Suppressor macrophage treated with lipopolysaccharide for 4 hours (primary cell): ENCODE measurements at places on chromosomes 6 and 20.

GRCh38 chr20:4018023-4018748, 2.8 kb upstream of the RNF24 start:
- no peak for DNase-seq

GRCh38 chr6:16591396-16592222, 169.7 kb downstream of the ATXN1 start:
- peak; percentile 87 for DNase-seq

DNA sequence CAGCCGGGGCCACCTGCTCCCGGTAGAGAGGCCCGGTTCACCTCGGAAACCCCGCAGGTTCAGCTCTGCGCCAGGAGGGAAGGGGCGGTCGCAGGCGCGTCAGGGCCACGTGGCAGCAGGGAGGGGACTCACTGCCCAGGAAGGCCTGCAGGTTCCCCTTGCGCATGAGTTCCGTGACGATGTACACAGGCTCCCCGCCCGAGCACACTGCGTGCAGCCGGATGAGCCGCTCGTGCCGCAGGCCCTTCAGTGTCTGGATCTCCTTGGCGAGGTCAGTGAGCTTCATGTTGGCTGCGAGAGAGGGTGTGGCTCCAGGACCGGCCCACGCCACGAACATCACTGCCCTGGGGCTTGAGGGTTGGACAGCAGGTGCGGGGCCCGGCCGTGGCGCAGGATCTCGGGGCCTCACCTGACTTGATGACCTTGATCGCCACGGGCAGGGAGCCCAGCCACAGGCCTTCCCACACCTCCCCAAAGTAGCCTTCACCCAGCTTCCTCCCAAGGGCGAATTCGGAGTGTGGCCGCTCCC, 4.9 kb upstream of the PTK6 start:
- no peak for DNase-seq

- no peak for DNase-seq
These were observed 140.9 kb downstream of the LPA start for GRCh38 chr6:160523223-160523622.

GRCh38 chr6:56329271-56330050, 82.1 kb upstream of the COL21A1 start:
- DNase-seq = no peak

DNA sequence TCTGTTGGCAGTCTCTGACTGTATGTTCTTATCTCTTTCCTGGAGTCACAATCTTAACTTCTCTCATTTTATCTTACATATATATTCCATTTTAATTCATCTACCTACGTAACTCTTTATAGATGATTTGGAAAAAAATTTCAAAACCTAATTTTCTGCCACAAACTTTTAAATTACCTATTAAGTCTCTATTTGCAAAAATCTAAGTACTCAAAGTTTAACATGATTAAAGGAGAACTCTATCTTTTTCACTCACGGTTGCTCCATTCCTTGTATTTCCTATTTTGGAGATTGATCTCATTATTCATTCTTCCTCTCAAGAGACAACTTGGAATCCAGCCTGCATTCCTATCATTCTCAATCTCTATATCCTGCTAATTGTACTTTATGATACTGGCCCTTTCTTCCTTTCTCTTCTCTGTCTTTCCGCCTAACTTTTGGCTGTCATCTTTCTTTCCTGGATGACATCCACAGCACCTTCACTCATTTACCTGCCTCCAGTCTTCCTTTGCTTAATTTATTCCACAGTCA, 1071.1 kb upstream of the CITED2 start:
- DNase-seq = no peak

GRCh38 chr6:54981647-54982046, 135.1 kb downstream of the FAM83B start:
- DNase-seq = no peak

DNA sequence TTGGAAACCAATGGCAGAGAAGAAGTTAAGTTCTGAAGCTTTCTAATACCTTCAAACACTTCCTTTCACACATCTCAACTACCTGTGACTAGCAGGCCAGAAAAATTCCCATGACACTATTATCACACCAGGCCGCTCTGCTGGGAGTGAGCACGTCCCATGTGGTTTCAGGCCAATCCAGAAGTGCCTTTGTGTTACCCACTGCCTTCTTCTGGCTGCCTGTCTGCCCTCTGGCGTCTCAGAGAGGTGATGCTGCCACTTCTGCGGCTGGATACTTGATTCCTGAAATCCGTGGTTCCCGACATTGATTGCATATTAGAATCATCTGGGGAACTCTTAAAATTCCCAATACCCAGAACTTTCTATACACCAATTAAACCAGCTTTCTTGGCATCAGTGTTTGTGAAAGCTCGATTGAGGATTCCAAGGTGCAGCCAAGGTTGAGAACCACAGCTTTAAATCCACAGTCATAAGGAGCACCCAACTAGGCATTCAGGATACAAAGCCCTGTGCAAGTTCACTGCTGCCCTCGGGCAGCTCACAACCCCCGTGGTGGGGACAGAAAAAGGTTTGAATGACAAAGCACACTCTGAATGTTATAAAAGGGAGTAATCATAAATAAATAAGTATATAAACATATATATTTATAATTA, 65.6 kb downstream of the STMND1 start:
- DNase-seq = peak; percentile 1

DNA sequence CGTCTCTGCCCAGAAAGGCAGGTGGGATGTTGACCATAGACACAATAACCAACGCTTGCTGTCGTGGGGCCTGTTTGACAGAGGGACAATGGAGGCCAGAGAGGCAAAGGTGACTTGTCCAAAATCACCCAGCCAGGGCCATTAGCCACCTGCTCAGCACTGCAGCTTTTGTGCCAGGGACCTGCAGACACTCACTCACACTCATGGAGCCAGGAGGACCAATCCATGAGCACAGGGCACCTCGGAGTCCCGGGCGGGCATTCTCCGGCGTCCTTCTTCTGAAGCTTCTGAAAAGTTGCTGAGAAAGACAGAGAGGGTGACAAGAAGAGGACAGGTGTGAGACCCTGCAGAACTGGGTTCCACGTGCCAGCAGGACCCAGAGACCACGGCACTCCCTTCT, 45.4 kb upstream of the SLCO4A1 start:
- no peak for DNase-seq

GRCh38 chr6:69019832-69020231, 384.8 kb downstream of the ADGRB3 start:
- DNase-seq = no peak

GRCh38 chr6:168915855-168916254, 337.8 kb downstream of the THBS2 start:
- DNase-seq = no peak

DNA sequence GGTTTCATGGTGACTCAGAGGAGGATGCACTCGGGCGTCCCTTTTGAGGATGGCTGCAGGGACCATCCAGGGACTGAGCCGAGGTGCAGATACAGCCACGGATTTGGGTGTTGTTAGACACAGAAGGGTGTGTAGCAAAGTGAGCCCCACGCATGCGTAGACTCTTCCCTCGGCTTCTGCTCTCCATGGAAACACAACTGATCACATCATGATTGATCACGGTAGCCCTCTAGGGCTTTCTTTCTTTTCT, 606 bp upstream of the ULBP1 start:
- DNase-seq = no peak

GRCh38 chr6:153994004-153994403, 45.0 kb upstream of the OPRM1 start:
- no peak for DNase-seq

DNA sequence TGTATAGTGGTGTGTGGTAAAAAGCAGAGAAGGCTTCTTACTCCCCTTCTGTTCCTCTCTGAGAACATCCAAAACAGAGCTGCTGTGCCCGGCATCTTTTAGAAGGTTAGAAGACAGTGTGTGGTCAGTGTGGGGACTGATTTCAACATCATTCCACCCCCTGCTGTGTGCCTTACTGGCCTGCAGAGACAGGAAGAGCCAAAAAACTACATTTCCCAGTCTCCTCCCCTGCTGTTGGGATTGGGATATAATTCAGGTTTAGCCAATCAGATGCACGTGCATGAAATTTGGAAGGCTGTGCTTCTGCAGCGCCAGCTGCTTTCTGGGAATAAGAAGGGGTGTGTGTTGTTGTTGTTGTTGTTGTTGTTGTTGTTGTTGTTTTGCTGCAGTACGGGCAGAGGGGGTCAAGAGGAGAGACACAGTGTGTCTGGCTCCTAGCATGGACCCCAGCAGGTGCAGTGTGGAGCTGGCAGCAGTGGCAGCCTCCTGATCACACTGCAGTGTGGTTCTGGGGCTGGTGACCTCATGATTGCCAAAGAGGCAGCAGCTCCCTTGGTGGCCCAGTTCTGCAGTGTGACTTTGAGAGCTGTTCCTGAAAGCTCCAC, 74.7 kb downstream of the MRPL14 start:
- DNase-seq = peak; percentile 81

DNA sequence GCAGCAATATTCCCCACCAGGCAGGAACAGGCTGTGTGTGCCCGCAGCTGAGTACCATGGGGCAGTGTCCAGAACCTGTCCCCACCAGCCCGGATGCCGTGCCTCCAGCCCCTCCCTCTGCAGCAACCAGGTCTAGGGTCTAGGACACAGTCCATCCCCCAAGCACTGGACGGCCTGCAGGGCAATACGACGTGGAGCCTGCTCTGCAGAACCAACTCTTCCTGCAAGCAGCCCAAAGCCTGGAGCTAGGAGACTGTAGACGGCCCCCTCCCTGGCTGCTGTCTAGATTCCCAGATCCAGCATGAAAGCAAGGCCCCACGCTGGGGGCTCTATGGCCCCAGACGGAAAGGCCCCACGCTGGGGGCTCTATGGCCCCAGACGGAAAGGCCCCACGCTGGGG, 128.2 kb upstream of the AFDN start:
- DNase-seq = no peak

- DNase-seq = no peak
These were observed 97.1 kb upstream of the EPHA7 start for GRCh38 chr6:93516441-93516840.

DNA sequence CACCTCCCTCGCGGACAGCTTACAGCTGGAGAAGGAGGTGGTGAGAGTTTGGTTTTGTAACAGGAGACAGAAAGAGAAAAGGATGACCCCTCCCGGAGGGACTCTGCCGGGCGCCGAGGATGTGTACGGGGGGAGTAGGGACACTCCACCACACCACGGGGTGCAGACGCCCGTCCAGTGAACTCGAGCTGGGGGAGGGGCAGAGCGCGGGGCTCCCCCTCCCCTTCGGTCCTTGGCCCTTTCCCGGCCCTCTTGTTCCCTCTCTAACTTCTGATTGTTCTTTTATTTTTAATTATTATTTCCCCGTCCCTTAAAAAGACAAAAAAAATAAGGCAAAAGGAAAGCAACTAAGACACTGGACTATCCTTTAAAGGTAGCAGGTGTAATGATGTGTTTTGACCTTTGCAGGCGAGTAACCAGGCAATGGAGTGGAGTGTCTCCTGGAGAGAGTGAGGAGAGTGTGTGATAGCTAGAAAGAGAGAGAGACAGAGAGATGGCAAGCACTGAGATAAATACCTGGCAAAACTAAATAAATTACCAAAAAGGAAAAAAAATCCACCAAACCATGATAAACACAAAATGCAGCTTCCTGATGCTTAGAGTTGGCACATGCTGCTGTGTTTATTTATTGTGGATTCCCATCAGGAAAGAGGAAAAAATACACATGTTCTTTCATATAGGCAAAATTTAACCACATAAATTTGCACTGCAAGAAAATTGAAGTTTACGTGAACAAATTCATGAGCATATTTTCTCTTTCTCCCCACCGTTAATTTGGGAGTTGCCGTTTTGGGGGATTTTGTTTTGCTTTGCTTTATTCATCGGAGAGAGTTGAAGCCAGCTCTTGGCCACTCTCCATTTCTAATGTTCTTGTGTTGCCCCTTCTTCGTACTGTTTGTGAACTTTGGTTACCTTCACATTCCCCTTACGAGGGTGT, 1.9 kb downstream of the POU3F2 start:
- DNase-seq = no peak

- no peak for DNase-seq
These were observed 759.1 kb downstream of the PTPRT start for GRCh38 chr20:42430598-42430997.
